ENCODE measurements at places on chromosomes 7 and 10. TPM values are rescaled to one million over a fixed set of nuclear protein-coding genes. Genes with fewer than 3 reads are reported as not detected.

GRCh38 chr7:17136126-17136525 lies 162.3 kb upstream of the AHR start:
- no peak for DNase-seq

CLCN1 gene
- polyA plus RNA-seq: not detected

SLC16A12 gene
- polyA plus RNA-seq: 1.4 TPM

- DNase-seq: no peak
Measured at GRCh38 chr7:18337048-18337809, 158.3 kb upstream of the HDAC9 start.

DNA sequence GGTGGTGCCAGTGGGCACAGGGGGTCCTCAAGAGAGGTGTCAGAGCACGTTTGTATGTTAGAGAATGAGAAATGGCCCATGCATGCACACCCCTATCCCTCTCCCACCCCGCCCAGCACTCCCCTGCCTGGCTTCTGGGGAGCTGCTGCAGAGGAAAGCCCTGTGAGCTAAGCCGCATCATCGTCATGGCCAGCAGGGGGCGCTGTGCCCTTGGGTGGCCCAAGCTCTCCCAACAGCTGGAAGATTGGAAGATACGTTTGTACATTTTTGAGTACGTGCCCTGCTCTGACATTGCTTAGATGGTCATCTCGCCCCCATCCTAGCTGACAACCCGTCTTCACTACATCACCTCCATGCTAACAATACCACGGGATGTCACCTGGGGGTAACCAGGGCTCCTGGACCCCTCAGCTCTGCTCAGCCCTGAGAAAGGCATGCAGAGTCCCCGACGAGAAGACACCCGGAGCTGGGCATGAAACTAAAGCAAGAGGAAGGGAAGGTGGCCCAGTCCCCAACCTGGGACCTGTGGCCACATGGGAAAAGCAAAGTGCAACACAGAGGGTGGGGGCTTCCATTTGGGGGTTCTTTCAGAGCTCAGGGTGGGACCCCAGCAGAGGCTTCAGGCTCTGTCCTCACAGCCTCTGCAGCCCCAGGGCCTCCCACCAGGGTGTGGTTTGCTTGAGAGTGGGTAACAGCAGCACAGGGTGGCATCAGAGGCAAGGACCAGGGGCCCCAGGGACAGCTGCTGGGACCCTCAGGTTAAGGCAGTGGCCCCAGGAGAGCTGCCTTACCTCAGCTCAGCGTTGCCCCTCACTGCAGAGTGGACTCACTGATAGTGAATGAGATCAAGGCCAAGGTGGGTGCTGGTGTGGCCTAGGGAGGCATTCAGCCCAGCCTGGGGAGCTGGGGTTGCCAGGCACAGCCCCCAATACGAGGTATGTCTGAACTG lies 136.6 kb downstream of the PTPN20 start:
- DNase-seq: peak; percentile 77

DNA sequence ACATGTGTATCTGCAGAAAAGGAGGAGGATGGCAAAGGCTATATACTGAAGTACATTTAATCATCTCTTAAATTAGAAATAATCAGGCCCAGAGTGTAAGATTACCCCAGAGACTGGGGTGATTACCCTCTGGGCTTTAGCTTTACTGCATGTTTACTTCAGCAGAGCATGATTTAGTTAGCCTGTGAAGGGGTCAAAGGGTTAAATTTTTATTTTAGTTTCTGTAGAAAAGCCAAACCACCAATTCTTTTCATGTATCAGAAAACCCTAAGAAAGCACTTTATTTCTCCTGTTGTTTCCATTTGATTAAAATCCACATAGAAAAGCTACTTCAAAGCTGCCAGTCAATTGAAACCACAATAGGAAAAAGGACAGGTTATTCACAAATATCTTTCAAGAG lies 101.5 kb upstream of the LSM8 start:
- no peak for DNase-seq

GRCh38 chr10:114386452-114386851 lies 17.9 kb downstream of the AFAP1L2 start:
- no peak for DNase-seq

GRCh38 chr7:84022684-84023308 lies 171.8 kb downstream of the SEMA3A start:
- DNase-seq: peak; percentile 37

GRCh38 chr10:117861329-117861728 lies 185.4 kb downstream of the RAB11FIP2 start:
- no peak for DNase-seq

DNA sequence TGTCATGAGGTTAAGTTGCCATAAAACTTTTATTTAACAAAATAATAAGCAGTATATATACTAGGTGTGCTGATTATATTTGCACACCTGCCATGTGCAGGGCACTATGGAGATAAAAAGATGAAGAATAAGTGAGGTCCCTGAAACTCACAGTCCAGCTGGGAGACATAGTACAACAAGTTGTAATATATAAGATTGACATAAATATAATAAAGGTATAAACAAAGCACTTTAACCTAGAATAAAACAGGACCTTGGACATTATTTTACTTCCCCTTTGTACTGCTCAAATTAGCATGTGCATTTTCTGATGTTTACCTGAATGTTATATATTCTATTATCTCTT lies 6.2 kb downstream of the STK17A start:
- no peak for DNase-seq
